ENCODE measurements at places on chromosomes 12 and 14. TPM values are rescaled to one million over a fixed set of nuclear protein-coding genes. Genes with fewer than 3 reads are reported as not detected.
A peak's percentile ranks its signal among the peaks of the same experiment; 100 is the strongest.

Gene GPR68
- 0.26 TPM for total RNA-seq

Gene OTOGL
- under 0.01 TPM for total RNA-seq

Gene KSR2
- total RNA-seq = not detected

Gene MLXIP
- 17.0 TPM for total RNA-seq

Gene TMEM132C
- total RNA-seq = under 0.01 TPM

DNA sequence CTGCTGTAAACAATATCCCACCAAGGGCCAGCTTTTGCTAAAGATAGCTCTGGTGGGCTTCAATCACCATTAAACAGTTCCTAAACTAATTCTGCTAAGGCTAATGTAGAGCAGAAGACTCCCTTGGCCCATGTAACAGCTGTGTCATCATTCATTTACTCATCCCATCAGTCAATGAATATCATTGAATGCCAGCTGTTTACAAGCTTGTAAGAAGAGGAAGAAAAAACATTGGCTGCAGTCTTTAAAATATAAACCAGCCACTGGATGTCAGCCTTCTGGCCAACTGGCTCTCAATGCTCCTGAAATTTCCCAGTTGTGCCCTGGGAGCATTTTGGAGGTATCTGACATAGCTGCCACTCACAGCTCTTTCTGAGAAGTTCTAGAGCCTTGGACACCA lies 18.0 kb upstream of the MAP3K9 start:
- DNase-seq = no peak

DNA sequence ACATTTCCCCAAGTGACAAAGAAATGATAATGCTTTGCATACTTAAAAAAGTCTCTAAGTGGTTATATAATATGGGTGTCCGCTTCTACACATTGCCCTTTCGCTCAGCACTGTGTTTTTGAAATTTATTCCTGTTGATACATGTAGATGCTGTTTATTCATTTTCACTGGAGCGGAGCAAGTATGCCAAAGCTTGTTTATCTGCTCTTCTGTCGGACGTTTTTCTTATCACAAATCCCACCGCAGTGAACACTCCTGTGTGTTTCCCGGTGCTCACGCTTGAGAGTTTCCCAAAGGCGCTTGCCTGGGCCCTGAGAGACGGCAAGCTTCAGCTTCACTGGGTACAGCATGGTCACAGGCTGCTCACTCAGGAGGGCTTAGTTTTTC lies 50.2 kb downstream of the TPCN1 start:
- DNase-seq = no peak

DNA sequence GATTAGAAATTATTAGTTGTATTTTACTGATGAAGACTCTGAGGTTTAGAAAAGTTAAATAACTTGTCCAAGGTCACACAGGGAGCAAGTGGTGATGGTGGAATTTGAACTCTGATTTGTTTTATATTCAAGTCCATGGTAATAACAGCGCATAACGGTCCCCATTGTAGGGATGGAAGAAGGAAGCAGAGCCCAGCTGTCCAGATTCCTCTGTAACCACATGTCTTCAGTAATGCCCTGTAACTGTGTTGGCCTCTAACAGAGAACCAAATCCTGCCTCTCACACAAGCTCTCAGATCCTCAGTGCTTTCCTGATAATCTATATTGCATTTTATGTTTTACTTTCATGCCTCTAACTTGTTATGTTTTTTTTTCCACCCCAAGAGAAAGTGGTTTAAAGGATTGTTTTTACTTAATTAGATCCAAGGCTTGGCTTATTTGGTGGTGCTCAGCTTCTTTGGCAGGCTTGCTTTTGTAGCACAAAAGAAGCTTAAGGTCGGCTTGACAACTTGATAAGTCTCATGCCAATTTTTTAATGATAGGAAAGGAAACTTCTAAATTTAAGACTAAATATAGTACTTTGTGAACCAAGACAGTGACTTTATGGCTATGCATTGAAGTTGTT lies 105.1 kb upstream of the SEL1L start:
- DNase-seq = no peak

GRCh38 chr12:31117203-31118011 lies 43.7 kb downstream of the DDX11 start:
- DNase-seq = peak; percentile 12

GRCh38 chr14:103067231-103067954 lies 10.0 kb upstream of the CDC42BPB start:
- DNase-seq = peak; percentile 71

GRCh38 chr12:65536876-65537681 lies 258.6 kb downstream of the MSRB3 start:
- peak; percentile 100 for DNase-seq

- DNase-seq = no peak
Measured at GRCh38 chr12:129068684-129069083, 215.4 kb downstream of the GLT1D1 start.

DNA sequence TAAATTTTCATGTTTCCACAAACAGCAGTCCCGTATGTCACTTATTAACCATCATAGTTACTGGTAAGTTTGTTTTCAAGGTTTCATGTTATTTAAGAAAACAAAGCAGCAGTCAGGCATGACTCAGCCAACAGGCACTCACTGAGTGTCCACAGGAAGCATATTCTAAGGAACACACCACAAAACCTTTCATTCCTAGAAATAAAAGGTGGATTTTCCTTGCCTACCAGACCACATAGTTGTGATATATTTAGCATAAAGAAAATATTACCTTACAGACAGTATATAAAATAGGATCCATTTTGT lies 143.3 kb upstream of the AVPR1A start:
- peak; percentile 43 for DNase-seq

- no peak for DNase-seq
Measured at GRCh38 chr14:49582113-49582977, 3.8 kb downstream of the RPS29 start.

- DNase-seq = no peak
Measured at GRCh38 chr12:2372178-2372577, 319.4 kb downstream of the CACNA1C start.
